Stimulated activated CD4-positive, alpha-beta T cell treated with anti-CD3 and anti-CD28 coated beads, TNF-alpha, amount 100 ng/mL, for 4 hours (primary cell): ENCODE measurements at places on chromosomes 1 and 21.

GRCh38 chr1:45654540-45655280 lies 30.9 kb upstream of the CCDC17 start:
- DNase-seq, result no peak

DNA sequence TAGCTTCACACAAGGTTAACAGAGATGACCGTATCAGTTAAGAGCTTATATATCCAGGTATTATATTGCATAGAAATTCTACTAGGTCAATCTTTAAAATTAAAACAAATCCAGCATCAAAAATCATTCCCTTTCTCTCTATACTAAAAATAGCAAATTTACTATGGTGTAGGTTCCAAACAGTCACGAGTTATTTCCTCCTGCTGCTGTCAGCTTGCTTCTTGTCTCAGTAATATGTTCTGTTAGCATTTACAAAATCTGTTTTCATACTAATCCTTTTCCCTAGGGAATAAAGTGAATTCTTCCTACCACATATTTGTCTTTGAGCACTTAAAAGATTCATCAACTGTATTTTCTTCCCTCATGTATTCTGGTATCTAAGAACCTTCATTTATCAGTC lies 2.5 kb downstream of the WDR26 start:
- no peak for DNase-seq

- DNase-seq, result no peak
Measured at GRCh38 chr1:160733898-160734297, 5.1 kb upstream of the SLAMF7 start.

DNA sequence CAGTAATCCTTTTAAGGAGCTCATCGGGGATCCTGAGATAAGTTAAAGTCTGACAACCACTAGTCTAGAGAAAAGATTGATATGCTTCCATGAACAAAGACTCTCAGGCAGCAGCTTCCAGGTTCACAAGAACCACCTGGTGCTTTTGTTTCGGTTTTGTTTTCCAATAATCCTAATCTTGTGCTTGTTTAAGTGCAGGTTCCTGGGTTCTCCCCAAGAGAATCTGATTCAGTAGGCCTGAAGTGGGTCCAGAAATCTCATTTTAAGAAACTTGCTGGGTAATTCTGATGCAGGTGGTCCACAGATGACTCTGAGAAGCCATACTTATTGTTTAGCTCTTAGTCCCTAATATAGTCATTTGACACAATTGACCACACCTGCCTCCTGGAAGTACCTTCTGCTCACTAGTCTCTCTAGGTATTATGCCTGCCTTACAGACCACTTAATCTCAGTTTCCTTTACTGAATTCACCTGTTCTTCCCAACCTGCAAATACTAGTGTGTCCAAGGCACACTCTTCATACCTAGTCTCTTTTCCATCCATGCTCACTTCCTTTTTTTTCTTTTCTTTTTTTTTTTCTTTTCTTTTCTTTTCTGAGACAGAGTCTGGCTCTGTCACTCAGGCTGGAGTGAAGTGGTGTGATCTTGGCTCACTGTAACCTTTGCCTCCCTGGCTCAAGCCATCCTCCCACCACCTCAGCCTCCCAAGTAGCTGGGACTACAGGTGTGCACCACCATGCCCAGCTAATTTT lies 20.5 kb upstream of the FRRS1 start:
- DNase-seq, result no peak

DNA sequence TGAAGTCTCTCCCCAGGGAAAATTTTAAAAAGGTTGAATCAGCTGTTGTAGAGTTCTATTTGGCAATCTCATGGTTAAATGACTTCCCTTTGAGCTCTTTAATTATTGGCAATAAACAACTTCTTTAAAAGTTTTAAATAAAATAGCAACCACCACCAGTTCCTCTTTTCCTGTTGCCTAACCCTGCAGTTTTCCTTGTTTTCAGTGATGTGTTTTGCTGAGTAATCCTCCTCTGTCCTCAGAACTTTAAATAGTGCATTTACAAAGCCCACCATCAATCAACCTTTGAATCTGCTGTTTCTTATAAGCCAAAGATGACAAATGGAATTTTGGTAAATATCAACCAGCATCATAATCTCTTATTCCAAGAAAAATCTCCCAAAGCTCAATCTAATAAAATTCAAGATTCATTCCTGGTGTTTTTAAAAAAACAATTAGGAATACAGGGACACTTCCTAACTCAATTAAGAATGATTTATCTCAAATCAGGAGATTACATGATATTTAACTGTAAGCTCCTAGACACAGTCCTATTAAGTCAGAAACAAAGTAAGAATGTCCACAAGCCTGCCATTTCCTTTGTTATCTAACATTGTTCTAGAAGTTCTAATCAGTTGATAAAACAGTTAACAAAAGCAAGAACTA lies 14.8 kb downstream of the AVPR1B start:
- DNase-seq, result no peak

- DNase-seq, result no peak
Measured at GRCh38 chr1:6970221-6970620, 185.0 kb downstream of the CAMTA1 start.
